Dorsolateral prefrontal cortex (tissue), 122 donors: ENCODE measurements at places on chromosomes 7 and 10.

GRCh38 chr7:44971188-44971901 lies 7.5 kb downstream of the MYO1G start:
- DNase-seq = no peak

DNA sequence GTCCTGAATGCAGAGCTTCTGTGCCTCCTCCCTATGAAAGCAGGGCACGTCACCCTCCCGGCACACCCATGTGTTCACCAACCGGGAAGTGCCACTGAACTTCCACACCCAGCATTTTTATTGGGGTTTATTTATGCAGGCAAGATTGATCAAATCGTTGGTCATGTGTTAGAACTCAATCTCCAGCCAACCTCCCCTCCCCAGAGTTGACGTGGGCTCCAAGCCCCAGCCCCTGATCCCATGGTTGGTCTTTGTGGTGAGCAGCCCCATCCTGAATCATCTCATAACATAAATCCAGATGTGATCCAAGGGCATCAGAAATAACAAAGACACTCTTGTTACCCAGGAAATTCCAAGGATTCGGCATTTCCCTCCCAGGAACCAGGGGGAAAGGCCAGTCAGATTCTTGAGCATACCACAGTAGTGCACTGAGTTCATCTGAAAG lies 151.2 kb downstream of the TPST1 start:
- no peak for DNase-seq

- DNase-seq = no peak
Measured at GRCh38 chr10:117360994-117361667, 14.1 kb downstream of the PDZD8 start.

DNA sequence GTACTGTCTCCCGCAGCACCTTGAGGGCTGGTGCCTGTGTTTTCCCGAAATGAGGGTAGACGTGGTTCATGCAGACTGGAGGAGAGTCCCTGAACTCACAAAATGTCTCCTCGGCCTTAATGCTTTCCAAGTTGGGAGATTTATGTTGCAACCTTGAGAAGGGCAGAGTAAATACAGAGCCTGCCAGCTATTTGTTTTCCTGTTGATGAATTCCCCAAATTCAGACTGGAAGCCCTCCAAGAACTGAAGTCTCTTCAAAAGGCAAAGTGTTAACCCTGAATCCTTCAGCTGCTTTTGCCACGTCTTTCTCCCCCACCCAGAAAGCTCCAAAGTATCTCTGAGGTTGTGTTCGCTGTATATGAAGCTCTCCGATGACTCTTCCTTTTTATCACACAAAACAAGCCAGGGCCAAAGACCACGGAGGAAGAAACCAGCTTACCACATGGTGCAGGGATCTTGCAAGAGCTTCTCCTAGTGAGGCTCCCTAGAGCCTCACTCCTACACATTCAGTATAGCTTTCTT lies 254.7 kb upstream of the NFE2L3 start:
- no peak for DNase-seq

GRCh38 chr7:127504715-127505114 lies 80.7 kb downstream of the GCC1 start:
- no peak for DNase-seq

DNA sequence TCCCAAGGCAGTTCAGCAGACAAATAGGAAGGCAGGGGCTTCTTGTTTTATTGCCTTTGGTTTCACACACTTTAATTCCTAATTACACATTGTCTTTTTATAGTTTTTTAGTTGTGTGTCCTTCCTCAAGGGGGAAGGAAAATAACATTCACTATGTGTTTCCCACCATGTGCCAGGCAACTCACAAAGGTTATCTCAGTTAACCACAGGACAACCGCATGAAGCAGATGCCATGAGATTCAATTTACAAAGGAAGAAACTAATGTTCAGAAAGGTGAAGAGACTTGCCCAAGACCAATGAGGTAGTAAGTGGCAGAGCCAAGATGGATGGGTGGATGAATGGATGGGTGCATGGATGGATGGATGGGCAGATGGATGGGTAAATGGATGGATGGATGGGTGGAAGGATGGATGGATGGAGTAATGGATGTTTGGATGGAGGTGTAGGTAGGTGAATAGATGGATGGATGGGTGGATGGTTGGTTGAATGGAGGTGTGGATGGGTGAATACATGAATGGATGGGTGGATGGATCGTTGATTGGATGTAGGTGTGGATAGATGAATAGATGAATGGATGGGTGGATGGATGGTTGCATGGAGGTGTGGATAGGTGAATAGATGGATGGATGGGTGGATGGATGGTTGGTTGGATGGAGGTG lies 77.9 kb downstream of the ARHGAP22 start:
- DNase-seq = no peak

GRCh38 chr10:133537546-133538545 lies 10.7 kb downstream of the CYP2E1 start:
- no peak for DNase-seq

- DNase-seq = no peak
Measured at GRCh38 chr10:19832699-19833098, 16.5 kb downstream of the PLXDC2 start.

DNA sequence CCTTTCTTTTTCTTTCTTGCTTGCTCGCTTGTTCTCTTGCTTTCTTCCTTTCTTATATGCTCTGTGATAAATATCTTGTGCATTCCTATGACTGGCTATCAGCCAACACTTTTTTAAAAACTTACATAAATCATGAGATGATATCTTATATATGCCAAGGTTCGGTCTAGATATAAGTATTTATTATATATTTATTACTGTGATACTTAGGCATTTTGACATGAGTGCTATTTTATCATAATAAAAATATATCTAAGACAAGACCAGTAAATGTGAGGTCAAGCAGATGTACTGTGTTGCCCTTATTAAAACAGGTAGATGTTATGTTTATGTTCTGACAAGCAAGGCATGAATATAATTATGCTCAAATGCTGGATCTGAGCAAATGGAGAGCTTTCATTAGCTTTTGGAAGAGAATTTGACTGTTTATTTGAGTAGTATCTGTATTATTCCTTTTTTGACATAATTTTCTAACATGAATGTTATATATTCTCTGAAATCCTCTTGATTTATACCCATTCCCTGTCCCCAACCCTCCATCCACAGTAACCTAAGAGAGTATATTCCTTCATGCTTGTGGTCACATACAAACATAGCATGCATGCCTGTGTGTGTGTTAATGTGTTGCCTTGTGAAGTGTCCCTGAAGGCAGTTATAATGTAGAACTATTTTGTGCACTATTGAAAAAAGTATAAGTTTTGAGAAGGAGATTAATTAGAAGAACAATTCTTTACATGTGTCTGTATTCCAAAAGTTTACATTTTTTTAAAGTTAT lies 158.0 kb downstream of the HDAC9 start:
- no peak for DNase-seq
